ENCODE measurements at places on chromosomes 5 and 9.

DNA sequence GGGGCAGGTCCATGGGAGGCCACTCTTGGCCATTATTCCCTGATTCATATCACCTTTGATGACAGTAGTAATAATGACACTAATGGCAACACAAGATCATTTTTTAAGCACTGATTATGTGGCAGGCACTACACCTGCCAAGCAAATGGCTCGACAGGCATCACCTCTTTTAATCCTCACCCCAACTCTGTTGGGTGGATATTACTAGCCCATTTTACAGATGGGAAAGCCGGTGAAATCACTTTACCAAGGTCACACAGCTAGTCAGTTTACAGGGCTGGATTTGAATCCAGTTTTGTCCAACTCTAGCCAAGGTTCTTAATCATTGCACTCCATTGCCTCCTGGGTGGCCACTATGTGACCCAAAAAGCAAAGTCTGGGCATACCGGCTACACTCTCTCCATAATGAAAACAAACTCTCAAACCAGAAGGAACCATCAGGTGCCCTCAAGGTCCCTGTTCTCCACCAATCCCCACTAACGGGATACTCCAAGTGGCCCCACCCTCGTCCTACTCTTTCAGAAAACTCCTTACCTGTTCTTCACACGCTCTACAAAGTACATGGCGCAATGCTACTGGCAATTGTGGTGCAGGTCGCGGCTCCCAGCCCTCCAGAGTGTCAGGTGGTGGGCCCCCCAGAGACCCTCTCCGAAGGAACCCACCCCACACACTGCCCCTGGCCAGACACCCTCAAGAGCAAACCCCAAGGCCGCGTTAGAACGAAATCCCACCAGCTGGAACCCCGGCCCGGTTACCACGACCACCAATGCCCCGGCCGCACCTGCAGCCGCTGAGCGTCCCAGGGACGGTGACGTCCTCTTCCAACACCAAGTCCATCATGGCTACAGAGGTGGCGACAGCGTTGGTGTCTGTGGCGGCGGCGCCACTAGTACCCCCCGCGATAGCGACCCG lies 572 bp downstream of the CDK5RAP2 start:
- peaks cover 48% of the 10 kb centered on the region for H3K4me1 ChIP-seq
- H3K27me3 ChIP-seq = peaks cover 7% of the 10 kb centered on the region
- no peaks in the 10 kb centered on the region for H3K36me3 ChIP-seq

DNA sequence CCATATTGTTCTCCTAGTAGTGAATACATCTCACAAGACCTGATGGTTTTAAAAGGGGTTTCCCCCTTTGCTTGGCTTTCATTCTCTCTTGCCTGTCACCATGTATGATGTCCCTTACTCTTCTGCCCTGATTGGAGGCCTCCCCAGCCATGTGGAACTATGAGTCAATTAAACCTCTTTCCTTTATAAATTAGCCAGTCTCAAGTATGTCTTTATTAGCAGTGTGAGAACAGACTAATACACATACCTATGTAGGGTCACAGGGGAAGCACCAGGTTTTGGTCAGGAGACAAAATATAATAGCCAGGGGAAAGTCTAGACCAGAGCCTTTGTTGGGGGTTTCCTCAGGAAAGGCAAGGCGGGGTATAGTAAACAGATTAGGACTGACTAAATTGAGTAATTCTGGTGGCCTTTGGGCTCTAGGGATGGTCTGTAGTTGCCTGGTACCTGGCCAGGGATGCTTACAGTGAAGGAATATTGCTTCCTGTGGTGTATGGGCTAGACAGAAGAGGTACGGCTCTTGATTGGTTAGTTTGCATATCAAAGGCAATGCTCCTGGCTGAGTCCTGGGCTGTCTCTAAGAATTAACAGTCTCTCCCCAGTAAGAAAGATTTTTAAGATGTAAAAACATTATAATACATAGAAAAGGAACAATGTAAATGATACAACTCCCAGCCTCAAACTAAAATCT lies 254.5 kb downstream of the ELAVL2 start:
- H3K27ac ChIP-seq = no peak overlapping the region
- H3K4me3 ChIP-seq = no peak overlapping the region
- DNase-seq = no peak
- H3K4me1 ChIP-seq = no peaks in the 10 kb centered on the region

GRCh38 chr9:16673171-16673570 lies 197.3 kb downstream of the BNC2 start:
- H3K36me3 ChIP-seq = no peaks in the 10 kb centered on the region
- H3K4me3 ChIP-seq = no peak overlapping the region
- peaks cover 21% of the 10 kb centered on the region for H3K4me1 ChIP-seq
- no peak for DNase-seq

DNA sequence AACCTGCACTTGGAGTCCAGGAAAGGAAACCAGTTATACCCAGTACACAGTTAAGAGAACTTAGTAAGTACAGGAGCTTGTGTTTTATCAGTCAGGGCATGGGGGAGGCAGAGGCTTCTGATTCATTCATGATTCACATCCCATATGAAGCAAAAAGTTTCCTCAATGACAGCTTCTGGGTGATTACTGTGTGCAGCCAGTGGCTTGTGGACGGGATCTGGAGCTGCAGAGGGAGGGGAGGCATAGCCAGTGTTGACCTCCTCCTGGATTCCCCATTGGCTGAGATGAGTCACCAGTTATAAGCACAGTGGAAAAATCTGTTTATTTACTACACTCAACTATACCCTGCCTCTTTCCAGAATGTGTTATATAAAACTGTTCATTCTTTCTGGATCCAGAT lies 17.7 kb downstream of the IL31RA start:
- H3K4me1 ChIP-seq = no peaks in the 10 kb centered on the region
- H3K27me3 ChIP-seq = no peaks in the 10 kb centered on the region
- no peaks in the 10 kb centered on the region for H3K36me3 ChIP-seq
- no peak overlapping the region for H3K4me3 ChIP-seq

- H3K4me3 ChIP-seq = peak overlapping the region; percentile 46
- H3K27ac ChIP-seq = peak overlapping the region; percentile 94
- DNase-seq = no peak
- H3K4me1 ChIP-seq = peaks cover 100% of the 10 kb centered on the region
- peaks cover 2% of the 10 kb centered on the region for H3K27me3 ChIP-seq
These were observed 95.3 kb downstream of the RGS3 start for GRCh38 chr9:113558632-113559502.

- H3K36me3 ChIP-seq = no peaks in the 10 kb centered on the region
- no peak for DNase-seq
- H3K27me3 ChIP-seq = no peaks in the 10 kb centered on the region
These were observed 103.8 kb upstream of the WWC1 start for GRCh38 chr5:168187614-168188013.

DNA sequence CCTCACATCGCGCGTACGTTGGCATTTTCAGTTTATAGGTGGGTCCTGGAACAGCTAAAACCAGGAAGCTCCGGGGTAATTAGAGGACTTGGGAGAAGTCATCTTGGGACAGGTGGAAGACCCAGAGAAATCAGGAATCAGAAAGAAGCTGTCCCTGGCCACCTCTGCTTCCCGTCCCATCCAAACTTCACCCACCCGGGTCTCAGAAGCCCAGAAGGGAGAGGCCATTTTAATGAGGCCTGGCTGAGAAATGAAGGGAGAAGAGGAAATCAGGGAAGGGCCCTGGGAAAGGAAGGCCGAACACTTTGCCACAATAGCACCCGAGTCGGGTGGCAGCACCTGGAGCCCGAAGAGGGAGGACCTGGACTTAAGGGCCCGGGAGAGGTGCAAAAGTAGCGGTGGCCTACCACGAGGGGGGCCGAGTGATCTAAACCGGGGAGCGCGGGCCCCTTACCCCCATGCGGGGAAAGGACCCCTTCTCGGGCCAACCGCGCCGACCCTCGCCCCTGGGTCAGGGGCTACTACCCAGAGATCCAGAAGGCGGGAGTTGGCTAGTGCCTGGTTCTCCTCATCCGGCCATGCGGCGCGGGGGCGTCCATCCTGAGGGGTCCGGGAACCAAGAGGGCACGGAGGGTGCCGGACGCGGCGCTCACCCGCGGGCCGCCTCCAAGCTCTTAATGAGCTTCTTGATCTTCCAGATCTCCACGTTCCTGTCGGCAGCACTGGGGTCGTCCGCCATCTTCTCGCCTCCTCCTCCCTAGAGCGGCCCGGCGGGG lies 668 bp downstream of the ETF1 start:
- DNase-seq = no peak
- H3K4me3 ChIP-seq = peak overlapping the region; percentile 100
- peak overlapping the region; percentile 100 for H3K27ac ChIP-seq

DNA sequence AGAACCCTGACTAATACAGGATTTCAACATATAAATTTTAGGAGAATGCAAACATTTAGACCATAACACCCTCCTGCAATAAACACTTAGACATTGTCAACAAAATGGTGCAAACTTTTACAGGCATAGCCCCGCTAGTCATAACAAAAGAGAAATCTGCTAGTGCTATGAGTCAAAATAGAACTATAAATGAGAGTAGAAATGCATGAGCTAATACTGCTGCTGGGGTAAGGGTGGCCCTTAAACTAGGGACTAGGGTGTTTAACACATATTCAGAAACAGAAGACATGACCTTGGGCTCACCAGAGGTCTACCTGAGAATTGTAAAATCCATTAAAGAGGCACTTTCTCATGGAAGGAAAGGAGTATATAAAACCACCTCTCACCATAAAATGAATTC lies 131.6 kb downstream of the TLR4 start:
- H3K4me3 ChIP-seq = no peak overlapping the region
- no peaks in the 10 kb centered on the region for H3K4me1 ChIP-seq
- H3K36me3 ChIP-seq = no peaks in the 10 kb centered on the region
- H3K27ac ChIP-seq = no peak overlapping the region
- H3K27me3 ChIP-seq = peaks cover 4% of the 10 kb centered on the region

GRCh38 chr5:142902186-142902965 lies 132.2 kb downstream of the ARHGAP26 start:
- H3K27ac ChIP-seq = peak overlapping the region; percentile 44
- no peak overlapping the region for H3K4me3 ChIP-seq
- H3K27me3 ChIP-seq = no peaks in the 10 kb centered on the region
- peaks cover 18% of the 10 kb centered on the region for H3K36me3 ChIP-seq
- peaks cover 2% of the 10 kb centered on the region for H3K4me1 ChIP-seq

DNA sequence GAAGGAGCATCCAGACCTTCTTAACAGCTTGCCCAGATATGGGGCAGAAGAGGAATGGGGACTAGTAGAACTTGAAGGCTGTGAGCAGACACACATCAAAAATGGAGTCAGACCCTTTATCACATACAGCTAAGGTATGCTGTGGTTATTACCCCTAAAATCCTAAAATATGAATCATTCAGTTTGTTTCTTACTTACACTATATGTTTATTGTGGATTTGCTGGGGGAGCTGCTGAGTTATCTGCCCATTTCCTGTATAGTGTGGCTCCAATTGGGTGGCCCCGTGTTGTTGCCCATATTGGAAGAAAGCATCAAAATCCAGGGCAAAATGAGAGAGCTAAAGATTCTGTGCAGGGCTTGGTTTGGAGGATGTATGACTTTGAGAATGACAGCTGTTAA lies 56.9 kb downstream of the AP3S1 start:
- H3K4me1 ChIP-seq = peaks cover 7% of the 10 kb centered on the region
- H3K36me3 ChIP-seq = peaks cover 7% of the 10 kb centered on the region
- no peak for DNase-seq
- no peak overlapping the region for H3K27ac ChIP-seq
- H3K27me3 ChIP-seq = no peaks in the 10 kb centered on the region

- peaks cover 6% of the 10 kb centered on the region for H3K27me3 ChIP-seq
- no peaks in the 10 kb centered on the region for H3K36me3 ChIP-seq
- no peak for DNase-seq
- no peak overlapping the region for H3K4me3 ChIP-seq
- H3K4me1 ChIP-seq = no peaks in the 10 kb centered on the region
These were observed 41.5 kb downstream of the WNK2 start for GRCh38 chr9:93225417-93225816.

- H3K36me3 ChIP-seq = no peaks in the 10 kb centered on the region
- H3K27me3 ChIP-seq = peaks cover 25% of the 10 kb centered on the region
- DNase-seq = no peak
These were observed 15.5 kb upstream of the SMC2 start for GRCh38 chr9:104078596-104078995.

- DNase-seq = no peak
- no peaks in the 10 kb centered on the region for H3K27me3 ChIP-seq
- peaks cover 4% of the 10 kb centered on the region for H3K36me3 ChIP-seq
These were observed 253.3 kb upstream of the SMARCA2 start for GRCh38 chr9:1761807-1762206.

- no peak for DNase-seq
- H3K4me1 ChIP-seq = no peaks in the 10 kb centered on the region
- no peak overlapping the region for H3K27ac ChIP-seq
- H3K4me3 ChIP-seq = no peak overlapping the region
- peaks cover 3% of the 10 kb centered on the region for H3K27me3 ChIP-seq
These were observed 121.5 kb downstream of the JMY start for GRCh38 chr5:79357398-79357797.

DNA sequence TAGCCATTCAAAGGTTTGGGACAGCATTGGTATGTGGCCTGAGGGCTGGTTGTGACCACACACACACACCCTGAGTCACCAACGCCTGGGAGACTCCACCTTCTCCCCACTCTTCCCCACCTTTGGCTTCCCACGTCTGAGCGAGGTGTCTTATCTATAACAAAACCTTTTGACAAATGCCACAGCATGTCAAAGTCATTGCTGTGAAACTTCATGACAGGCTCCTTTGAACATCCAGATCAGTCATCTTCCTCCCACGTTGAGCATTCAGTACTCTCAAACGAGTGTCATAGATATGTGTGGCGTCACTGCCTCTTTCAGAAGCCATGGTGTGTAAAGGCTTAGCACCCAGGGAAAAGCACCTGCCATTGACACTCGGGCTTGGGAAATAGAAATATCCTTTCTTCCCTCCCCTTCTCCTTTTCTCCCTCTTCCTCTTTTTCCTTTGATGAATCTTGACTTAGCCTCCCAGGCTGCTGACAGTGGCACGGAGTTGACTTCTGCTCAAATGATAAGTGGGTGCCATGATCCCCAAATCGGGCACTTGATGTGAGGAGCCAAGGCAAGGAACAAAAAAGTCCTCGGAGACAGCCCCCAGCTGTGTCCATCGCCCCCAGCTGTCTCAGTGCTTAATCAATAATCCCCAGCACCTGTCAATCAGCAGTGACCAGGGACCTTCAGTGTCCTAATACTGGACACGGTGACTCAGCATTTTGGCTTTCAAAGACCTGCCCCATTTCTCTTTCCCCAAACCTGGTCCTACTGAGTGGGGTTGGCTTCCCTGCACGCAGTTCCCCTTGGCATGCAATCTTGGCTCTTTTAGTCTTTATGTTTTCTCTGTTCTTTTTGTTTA lies 114.8 kb downstream of the FGF18 start:
- H3K4me3 ChIP-seq = no peak overlapping the region
- H3K27ac ChIP-seq = no peak overlapping the region

DNA sequence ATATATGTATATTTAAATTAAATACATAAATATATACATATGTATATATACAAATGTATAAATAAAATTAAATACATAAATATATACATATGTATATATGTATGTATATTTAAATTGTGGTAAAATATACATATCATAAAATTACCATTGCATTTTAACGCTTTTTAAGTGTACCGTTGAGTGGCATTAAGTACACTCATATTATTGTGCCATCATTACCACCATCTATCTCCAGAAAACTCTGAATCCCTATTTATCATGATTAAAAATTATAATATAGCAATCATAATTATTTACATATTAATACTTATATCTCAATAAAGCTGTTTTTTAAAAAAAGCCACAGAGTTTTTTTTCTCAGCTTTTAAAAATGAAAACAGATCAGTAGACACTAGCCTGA lies 27.1 kb upstream of the VCAN start:
- no peak for DNase-seq
- H3K4me3 ChIP-seq = no peak overlapping the region
- no peak overlapping the region for H3K27ac ChIP-seq
- H3K27me3 ChIP-seq = no peaks in the 10 kb centered on the region
- no peaks in the 10 kb centered on the region for H3K4me1 ChIP-seq

All from immature natural killer cell (primary cell).